ENCODE measurements at places on chromosomes 5 and 9.

DNA sequence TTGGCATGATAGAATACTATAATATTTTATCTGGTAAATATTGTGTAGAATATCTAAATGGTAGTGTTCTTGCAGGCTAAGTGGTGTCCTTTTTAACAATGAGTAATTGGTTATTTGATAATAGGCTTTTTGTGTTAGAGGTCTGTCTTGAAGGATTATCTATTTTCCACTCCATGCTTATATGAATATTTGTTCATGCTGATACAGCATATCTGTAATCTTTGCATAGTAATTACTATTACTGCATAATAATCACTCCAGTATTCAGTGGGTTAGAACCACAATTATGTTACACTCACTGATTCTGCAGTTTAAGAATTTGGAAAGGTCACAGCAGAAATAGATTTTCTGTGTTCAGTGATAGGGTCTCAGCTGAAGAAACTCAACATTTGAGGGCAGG, 1229.9 kb downstream of the MAT2B start:
- no peak for DNase-seq

GRCh38 chr5:10904862-10905432, 143.9 kb upstream of the DAP start:
- no peak for DNase-seq

DNA sequence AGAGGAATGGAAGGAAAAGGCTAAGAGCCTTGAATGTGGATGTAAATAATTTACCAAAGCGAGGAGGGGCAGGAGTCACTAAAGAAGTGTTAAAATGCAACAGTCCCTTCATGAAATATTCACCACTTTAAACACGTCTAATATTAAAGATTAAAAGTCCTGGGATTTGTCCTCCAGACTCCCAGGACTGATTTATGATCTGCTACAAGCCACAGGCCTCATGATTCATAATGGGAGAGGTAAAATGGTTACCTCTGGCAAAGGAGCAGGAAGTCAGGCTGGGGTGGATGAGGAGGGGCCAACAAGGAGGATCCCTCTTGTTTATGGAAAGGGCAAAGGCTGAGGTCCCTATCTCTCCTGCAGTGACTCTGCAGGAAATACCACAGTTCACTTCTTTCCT, 292.4 kb downstream of the TRIM32 start:
- DNase-seq = no peak

GRCh38 chr5:178625679-178626483, 969 bp downstream of the CLK4 start:
- DNase-seq = no peak

DNA sequence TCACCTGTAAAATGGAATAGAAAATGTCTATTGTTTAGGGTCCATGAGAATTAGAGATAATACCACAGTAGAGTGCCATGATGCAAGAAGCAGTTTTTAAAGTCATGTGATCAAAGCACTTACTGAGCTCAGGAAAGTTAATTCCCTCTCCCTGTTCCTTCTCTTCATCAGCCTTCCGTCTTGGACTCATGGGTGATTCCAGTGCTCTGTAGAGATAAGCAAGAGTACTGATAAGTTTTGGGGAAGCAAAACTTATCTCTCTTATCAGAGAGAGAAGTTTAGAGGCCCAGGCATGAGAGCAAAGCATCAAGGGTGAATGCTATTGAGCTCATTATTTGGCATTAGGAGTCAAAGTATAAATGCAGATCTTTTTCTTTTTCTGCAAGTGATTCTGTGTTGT, 410.1 kb downstream of the AGTPBP1 start:
- no peak for DNase-seq

DNA sequence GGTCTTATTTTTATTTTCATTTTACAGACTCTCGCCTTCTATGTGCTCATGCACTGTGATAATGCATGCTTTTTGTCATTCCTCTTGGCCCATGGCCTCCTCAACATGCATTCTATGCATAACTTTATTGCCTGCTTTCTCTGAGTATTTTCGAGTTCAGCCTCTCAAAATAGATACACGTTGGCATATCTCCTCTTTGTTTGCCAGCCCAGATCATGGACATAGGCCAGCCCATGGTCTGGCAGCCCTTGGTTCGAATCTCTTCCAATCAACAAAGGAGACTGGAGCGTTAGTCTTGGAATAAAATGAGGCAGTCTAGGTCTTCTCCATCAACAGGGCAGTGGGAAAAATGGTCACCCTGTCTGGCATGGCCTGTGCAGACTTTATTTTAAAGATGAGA, 279.5 kb upstream of the ADAMTS16 start:
- no peak for DNase-seq

DNA sequence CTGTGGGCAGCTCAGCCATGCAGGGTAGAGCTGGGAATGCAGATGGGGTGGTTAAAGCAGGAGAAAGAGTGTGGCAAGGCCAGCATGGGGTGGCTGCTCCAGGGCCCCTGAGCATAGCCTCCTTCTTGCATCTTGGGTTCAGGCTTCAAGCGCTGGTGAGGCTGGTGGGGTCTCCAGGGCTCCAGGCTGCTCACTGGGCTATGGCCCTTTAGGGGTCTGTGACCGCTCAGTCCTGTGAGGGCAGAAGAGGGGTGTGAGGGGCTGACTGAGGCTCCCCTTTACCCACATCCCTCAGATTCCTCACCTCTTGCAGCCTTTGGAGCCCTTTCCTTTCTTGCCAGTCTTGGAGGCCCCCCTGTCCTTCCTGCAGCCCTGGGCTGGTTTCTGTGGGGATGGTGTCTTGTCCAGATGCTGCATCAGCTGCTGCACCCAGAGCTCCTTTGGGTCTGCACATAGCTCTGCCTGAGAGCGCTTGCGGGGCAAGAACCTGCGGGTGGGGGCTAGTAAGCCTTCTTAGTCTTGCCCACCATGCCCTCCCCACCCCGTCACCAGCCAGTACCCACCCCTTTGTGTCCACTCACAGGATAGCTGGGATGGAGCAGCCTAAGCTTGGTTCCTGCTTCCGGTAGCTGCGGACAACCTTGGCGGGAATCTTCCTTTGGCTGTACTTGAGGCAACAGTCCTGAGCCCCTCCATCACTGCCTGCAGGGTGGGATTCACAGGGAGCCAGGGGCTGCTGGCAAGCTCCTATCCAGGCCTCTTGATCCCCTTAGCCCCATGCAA, 549 bp downstream of the CCL21 start:
- no peak for DNase-seq

DNA sequence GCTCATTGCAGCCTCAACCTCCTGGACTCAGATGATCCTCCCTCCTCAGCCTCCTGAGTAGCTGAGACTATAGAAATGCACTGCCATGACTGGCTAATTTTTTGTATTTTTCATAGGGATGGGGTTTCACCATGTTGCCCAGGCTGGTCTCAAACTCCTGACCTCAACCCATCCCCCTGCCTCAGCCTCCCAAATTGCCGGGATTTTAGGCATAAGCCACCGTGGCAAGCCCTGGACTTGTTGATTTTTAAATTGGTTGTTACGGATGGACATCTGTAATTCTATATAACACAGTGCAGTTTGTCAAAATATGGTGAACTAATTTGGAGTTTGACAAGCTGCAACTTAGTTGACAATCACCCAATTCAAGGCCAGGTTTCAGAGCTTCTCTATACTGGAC, 22.7 kb downstream of the SNX18 start:
- no peak for DNase-seq

- DNase-seq = no peak
These were observed 32.9 kb downstream of the PTCD2 start for GRCh38 chr5:72353046-72353445.

GRCh38 chr5:72857396-72857795, 40.9 kb downstream of the TNPO1 start:
- DNase-seq = no peak

All from cortex of kidney (tissue), 1 donor.